ENCODE measurements at places on chromosomes 7 and 10.
A peak's percentile ranks its signal among the peaks of the same experiment; 100 is the strongest.

GRCh38 chr10:86345859-86346798 lies 20.5 kb downstream of the GRID1 start:
- no peak for DNase-seq

GRCh38 chr7:96773483-96773882 lies 63.8 kb upstream of the SEM1 start:
- DNase-seq: no peak

DNA sequence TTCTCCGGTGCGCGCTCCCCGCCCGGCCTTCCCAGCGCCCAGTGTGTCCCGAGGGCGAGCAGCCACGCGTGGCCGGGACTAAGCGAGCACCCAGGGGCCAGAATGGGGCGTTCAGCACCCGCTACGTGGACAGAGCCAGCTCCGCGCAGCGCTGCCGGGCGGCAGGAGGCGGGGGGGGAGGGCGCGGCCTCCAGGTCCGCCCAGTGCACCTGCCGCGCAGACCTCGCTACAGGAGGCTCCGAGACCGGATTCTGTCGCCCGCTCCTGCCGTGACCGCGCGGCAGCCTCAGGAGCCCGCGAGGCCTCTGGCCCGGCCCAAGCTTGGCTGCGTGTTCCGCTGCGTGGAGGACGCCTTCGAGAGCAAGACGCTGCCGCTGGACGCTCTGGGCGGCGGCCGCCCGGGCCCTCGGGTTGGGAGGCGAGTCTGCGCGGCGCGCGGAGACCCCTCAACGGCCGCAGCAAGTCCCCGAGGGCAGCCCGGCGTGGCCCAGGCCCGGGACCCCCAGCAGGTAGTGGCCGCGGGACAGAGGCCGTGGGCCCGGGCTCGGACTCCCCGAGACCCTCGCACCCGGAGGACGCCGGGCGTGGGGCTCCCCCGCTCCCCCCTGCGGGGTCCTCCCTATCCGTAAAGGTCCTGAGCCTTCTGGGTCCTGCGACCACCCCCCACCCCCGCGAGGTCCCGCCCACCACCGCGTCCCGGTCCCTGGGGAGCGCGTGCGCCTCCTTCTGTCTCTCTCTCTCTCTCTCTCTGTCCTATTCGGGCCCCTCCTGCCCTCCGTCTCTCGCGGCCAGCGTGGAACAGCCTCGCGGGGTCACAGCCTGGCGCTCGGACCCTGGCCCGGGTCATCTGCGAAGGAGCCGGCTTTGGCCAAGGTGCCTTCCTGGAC lies 904 bp upstream of the DPYSL4 start:
- DNase-seq: peak; percentile 55

DNA sequence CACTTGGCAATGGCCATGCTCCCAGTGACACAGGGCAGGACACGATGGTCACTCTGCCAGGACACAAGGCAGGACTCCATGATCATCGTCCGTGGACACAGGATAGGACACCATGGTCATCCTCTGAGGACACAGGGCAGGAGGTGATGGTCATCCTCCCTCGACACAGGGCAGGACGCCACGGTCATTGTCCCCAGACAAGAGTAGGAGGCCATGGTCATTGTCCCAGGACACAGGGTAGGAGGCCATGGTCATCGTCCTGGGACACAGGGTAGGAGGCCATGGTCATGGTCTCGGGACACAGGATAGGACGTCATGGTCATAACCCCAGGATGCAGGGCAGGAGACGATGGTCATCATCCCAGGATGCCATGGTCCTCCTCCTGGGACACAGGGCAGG lies 289.2 kb downstream of the TCERG1L start:
- DNase-seq: no peak

GRCh38 chr10:22651276-22651980 lies 63.0 kb downstream of the PIP4K2A start:
- no peak for DNase-seq

DNA sequence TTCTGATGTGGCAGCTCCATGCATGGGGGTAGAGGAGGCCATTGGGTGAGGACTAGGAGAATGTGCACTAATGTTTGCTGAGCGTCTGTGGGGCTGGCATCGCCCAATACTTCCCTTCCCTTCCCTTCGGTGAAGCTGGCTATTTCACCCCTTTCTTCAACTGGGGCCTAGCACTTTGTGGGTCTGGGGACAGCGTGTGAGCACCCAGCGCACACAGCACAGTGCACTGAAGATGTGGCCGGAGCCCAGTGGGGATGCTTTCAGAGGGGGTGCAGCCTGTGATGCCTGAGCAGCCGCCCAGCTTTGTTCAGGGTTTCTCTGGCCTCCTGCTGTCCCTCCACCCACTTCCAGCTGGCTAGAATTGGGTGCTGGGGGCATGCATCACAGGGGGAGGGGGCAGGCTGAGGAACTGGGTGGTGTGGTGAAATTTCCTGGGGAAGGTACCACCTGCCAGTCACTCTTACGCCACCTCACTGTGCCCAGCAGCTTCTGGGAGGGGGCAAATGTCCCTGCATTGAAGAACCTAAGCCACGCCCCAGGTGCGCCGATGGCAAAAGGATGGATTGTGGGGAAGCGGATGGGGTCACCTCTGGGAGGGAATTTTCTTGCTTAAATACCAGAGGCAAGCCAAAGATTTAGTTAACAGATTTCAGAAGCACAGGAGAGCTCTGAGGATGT lies 45.5 kb downstream of the CLEC2L start:
- no peak for DNase-seq

DNA sequence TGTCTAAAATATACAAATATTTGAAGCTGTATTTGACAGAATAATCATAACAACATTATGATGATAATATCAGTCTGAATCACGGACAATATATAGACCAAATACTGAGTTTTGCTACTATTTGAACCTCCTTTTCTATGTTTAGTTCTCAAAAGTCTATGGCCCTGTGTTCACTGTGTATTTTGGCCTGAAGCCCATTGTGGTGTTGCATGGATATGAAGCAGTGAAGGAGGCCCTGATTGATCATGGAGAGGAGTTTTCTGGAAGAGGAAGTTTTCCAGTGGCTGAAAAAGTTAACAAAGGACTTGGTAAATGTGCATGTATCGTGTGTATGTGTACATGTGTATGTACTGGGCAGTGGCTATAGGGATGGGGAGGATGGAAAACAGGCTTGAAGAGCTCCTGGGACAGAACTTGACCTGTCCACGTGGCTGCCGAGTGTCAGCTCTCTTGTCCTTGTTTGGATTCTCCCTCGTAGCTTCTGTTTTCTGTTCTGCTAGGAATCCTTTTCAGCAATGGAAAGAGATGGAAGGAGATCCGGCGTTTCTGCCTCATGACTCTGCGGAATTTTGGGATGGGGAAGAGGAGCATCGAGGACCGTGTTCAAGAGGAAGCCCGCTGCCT lies 4.2 kb downstream of the CYP2C18 start:
- DNase-seq: no peak

GRCh38 chr7:117250801-117251200 lies 72.1 kb downstream of the WNT2 start:
- DNase-seq: no peak

DNA sequence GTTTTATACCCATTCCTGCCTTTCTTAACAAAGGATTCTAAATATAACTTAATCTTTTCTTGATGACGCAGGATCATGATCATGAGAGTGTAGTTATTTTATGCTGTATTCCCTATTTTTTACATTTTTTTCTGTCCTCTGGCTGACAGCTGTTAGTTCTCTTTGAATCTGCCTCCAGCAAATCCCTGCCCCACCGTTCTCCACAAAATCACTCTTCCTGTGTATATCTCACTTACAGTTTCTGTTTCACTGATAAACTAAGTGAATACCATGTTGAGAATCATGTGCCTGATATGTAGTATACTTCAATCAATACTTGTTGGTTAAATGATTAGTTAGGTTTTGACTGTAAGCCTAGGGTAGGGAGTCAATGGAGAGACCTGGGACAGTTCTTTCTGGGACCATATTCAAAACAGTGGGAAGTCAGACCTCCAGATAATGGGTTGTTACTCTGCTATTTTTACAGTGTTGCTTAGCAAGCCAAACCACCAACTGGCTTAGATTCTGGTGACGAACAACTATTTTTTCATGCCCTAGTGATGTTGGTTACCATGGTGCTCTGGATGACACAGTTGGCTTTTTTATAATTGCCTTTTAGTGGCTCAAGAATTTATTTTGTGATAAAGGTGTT lies 12.8 kb downstream of the CNNM1 start:
- no peak for DNase-seq

DNA sequence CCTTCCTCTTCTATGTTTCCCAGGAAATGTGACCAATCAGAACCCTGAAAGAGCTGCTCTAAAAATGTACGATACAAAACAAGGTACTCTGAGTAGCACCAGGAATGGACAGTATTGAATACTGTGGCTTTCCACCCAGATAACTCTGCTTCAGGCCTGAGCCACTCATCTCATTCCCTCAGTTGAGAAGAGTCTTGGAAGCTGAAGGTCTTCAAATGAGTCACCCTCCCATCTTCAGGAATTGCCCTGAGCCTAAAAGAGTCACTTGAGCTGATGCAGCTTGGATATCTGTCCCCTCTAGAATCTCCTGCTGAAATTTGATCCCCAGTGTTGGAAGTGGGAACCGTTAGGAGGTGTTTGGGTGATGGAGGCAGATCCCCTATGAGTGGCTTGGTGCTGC lies 210.4 kb downstream of the DGKI start:
- DNase-seq: no peak

DNA sequence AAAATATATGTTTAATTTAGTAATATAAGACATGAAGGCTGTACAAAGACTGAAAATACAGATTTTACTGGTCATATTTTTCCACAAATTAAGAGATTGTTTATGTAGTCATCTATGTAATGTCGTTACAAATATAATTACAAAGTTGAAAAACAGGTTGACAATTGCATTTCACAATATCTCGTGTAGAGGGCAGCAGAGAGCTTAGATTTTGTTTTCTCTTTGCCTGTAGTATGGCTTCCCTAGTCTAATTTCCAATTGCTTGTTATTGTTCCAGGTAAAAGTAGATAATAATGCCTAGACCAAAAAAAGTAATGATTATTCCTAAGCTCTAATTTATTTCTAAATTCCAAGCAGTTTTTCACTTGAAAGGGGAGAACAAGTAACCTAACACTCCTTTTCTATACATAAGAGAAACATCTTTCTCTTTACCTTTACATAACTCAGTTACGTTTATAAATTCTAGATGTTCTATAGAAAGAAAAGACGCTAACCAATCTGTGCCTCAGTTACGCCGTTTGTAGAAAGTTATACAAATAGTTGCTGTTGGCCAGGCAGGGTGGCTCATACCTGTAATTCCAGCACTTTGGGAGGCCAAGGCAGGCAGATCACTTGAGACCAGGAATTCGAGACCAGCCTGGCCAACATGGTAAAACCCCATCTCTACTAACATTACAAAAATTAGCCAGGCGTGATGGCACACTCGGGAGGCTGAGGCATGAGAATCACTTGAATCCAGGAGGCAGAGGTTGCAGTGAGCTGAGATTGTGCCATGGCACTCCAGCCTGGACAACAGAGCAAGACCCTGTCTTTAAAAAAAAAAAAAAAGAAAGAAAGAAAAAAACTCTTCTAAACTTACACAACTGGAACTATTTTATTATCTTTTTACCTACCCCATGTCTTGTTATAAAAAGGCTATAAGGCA lies 30.0 kb downstream of the NET1 start:
- peak; percentile 7 for DNase-seq

DNA sequence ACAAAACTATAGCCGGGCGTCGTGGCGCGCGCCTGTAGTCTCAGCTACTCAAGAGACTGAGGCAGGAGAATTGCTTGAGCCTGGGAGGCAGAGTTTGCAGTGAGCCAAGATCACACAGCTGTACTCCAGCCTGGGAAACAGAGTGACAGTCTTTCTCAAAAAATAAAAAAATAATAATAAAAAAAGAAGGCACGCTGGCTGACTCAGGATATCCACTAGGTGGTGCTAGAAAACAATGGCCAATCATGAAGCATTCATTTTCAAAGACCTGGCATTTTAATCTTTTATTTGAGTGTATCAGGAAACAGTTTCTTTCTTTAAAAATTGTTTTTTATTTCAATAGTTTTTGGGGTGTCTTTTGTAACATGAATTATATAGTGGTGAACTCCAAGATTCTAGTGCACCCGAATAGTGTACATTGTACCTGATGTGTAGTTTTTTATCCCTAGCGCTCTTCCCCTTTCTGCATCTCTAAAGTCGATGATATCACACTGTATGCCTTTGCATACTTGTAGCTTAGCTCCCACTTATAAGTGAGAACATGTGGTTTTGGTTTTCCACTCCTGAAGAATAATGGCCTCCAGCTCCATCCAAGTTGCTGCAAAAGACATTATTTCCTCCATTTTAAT lies 88.6 kb downstream of the LYZL1 start:
- peak; percentile 25 for DNase-seq

DNA sequence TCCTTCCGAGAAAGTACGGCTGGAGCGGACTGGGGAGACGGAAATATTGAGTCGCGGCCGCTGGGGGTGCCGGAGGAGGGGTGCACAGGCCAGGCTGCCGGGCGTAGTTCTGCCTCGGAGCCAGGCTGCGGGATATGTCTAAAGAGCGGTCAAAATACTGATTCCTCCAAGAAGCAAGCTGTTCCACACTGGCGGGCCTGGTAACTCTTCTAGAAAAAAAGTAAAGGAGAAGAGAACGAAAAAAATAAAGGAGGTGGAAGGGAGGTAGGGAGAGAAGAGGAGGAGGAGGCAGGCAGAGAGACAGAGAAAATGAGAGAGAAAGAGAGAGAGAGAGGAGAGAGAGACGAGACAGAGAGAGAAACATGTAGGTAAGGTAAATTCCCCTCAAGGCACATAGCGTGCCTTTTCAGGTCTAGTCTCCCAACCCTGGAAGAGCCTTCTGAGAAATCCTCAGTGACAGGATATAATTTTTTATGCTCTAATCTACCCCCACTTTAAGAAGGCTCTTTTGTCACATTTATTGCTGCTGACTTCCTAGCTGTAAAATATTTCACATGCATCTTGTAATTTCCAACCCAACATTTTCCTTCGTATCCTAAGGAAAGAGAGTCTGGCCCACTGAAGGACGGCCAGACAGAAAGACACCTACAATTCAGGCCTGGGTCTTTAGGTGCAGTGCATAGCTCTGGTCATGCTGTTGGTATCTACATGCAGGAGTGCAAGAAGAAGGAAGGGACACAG lies 5.7 kb downstream of the DLX5 start:
- no peak for DNase-seq

- no peak for DNase-seq
Observed at GRCh38 chr10:78300526-78300925, 266.9 kb downstream of the RPS24 start.

- DNase-seq: no peak
Observed at GRCh38 chr10:126012485-126012884, 116.1 kb downstream of the FANK1 start.

DNA sequence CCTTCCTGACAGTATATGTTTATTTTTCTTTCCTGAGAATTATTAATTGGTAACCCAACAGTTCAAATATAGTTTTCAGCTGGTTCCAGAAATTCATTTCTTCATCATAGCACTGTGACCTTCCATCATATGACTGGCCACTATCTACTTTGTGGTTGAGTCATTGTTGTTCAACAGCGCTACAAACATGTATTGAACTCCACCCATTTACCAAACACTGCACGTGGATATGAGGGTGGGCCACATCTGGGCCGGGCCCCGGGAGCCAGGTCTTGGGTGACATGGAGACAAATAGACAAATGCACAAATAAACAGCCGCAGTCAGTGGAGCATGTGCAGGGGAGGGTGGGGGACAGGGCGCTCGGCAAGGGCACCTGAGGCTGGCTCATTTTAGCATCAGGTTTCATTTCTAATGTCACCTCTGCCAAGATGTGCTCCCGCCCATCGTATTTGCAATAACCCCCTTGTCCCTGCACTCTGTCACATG lies 24.0 kb upstream of the EEPD1 start:
- DNase-seq: no peak

- DNase-seq: no peak
Observed at GRCh38 chr7:123612024-123612423, 10.4 kb downstream of the ASB15 start.

- DNase-seq: no peak
Observed at GRCh38 chr10:80196950-80197315, 8.4 kb downstream of the ANXA11 start.

- no peak for DNase-seq
Observed at GRCh38 chr10:43172645-43173044, 34.4 kb downstream of the CSGALNACT2 start.
